MM.1S (cell line): ENCODE measurements at places on chromosomes 7 and 10.

- H3K4me3 ChIP-seq = no peak overlapping the region
- DNase-seq = no peak
- H3K27ac ChIP-seq = no peak overlapping the region
- no peaks in the 10 kb centered on the region for H3K36me3 ChIP-seq
- no peaks in the 10 kb centered on the region for H3K4me1 ChIP-seq
- no peaks in the 10 kb centered on the region for H3K27me3 ChIP-seq
Observed at GRCh38 chr7:45359776-45360175, 202.2 kb downstream of the RAMP3 start.

- no peaks in the 10 kb centered on the region for H3K27me3 ChIP-seq
Observed at GRCh38 chr10:11225935-11226334, 208.3 kb downstream of the CELF2 start.

GRCh38 chr10:58952747-58953466 lies 223.5 kb upstream of the PHYHIPL start:
- H3K27me3 ChIP-seq = no peaks in the 10 kb centered on the region
- H3K36me3 ChIP-seq = no peaks in the 10 kb centered on the region
- no peak overlapping the region for H3K4me3 ChIP-seq
- H3K27ac ChIP-seq = no peak overlapping the region

DNA sequence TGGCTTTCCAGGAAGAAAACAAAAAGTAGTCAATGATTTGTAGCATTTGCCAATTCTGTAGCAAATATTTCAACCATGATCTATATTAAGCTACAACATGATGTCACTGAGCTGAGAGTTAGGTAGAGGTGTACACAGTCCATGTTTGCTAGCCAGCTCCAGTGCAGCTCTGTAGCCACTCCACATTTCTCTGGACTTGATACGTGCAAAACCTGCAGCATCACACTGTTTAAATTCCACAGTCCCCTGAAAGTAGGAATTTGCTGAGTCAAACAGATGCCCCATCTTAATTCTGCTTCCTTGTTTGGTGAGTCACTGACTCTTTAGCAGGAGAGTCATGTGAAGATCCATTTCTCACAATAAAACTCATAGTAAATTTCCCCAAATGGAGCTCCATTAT lies 89.8 kb upstream of the LRRTM3 start:
- no peaks in the 10 kb centered on the region for H3K27me3 ChIP-seq
- no peaks in the 10 kb centered on the region for H3K4me1 ChIP-seq
- no peak overlapping the region for H3K27ac ChIP-seq
- no peaks in the 10 kb centered on the region for H3K36me3 ChIP-seq
- no peak for DNase-seq

DNA sequence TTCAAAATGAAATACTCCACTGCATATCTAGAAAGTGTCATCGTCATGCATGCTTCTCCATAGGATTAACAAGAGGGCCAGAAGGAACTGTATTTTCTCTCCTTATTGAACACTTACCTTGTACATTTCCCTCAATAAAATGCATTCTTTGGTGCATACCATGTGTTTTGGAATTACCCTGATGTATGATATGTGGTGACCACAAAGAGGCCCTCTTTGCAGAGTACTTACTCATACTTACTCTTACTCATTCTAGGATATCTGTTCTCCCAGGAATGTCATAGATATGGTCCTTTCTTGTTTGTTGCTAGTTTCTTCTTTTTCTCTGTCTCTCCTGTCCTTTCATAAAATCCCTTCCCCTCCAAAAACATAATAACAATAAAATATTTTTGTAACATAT lies 1087.1 kb upstream of the POT1 start:
- no peak overlapping the region for H3K4me3 ChIP-seq
- no peak for DNase-seq
- no peak overlapping the region for H3K27ac ChIP-seq
- H3K27me3 ChIP-seq = no peaks in the 10 kb centered on the region

GRCh38 chr10:18738835-18739234 lies 79.6 kb downstream of the ARL5B start:
- no peak overlapping the region for H3K27ac ChIP-seq
- H3K36me3 ChIP-seq = no peaks in the 10 kb centered on the region
- DNase-seq = no peak
- H3K4me1 ChIP-seq = no peaks in the 10 kb centered on the region
- H3K4me3 ChIP-seq = no peak overlapping the region

DNA sequence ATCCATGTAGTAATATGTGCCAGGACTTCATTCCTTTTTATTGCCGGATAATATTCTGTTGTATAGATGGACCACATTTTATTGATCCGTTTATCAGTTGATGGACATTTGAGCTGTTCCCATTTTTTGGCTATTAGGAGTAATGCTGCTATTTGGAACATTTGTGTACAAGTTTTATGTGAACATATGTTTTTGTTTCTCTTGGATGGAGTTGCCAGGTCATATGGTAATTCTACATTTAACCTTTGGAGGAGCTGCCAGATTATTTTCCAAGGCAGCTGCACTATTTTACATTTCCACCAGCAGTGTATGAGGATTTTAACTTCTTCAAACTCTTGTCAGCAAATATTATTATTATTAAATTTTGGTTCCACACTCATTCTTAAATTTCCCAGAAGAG lies 59.2 kb downstream of the C10orf90 start:
- H3K36me3 ChIP-seq = no peaks in the 10 kb centered on the region
- H3K4me3 ChIP-seq = no peak overlapping the region
- H3K4me1 ChIP-seq = no peaks in the 10 kb centered on the region
- no peak for DNase-seq
- H3K27ac ChIP-seq = no peak overlapping the region

GRCh38 chr7:111789870-111790269 lies 227.6 kb upstream of the IMMP2L start:
- no peaks in the 10 kb centered on the region for H3K36me3 ChIP-seq
- H3K27me3 ChIP-seq = no peaks in the 10 kb centered on the region
- H3K27ac ChIP-seq = no peak overlapping the region
